ENCODE measurements at places on chromosomes 16 and 17.

- DNase-seq = no peak
These were observed 12.4 kb upstream of the ITGA3 start for GRCh38 chr17:50043290-50044148.

GRCh38 chr16:52834736-52835465, 217.8 kb downstream of the CHD9NB start:
- no peak for DNase-seq

- DNase-seq = no peak
These were observed 39.2 kb upstream of the ARL4D start for GRCh38 chr17:43359469-43360110.

DNA sequence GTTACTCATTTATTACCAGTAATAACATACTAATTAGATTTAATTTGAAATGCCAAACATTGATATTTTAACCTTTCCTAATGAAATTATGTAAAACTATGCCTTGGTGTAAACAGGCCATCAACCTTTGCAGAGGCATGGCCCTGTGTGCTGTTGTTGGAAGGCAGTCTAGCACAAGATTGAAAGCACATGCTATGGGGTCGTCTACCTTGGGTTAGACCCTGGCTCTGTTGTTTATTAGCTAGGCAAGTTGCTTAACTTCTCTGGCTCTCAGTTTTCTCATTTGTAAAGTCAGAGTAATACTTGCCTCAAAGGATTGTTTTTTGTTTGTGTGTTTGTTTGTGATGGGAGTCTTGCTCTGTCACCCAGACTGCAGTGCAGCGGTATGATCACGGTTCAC, 9.4 kb upstream of the CDR2 start:
- no peak for DNase-seq

Data from SHP77 (cell line).